Stimulated activated naive CD8-positive, alpha-beta T cell treated with anti-CD3 and anti-CD28 coated beads, Interleukin-15, Interleukin-2, amounts not matched to agents 100 U/mL and 50 U/mL, for 24 hours (primary cell): ENCODE measurements at places on chromosomes 2 and 18.

GRCh38 chr2:96860065-96861029 is 2.5 kb upstream of the ANKRD39 start:
- peak; percentile 46 for DNase-seq

GRCh38 chr18:79030680-79031079 is 38.5 kb upstream of the ATP9B start:
- no peak for DNase-seq

GRCh38 chr18:11071300-11071699 is 78.1 kb downstream of the PIEZO2 start:
- DNase-seq: no peak

DNA sequence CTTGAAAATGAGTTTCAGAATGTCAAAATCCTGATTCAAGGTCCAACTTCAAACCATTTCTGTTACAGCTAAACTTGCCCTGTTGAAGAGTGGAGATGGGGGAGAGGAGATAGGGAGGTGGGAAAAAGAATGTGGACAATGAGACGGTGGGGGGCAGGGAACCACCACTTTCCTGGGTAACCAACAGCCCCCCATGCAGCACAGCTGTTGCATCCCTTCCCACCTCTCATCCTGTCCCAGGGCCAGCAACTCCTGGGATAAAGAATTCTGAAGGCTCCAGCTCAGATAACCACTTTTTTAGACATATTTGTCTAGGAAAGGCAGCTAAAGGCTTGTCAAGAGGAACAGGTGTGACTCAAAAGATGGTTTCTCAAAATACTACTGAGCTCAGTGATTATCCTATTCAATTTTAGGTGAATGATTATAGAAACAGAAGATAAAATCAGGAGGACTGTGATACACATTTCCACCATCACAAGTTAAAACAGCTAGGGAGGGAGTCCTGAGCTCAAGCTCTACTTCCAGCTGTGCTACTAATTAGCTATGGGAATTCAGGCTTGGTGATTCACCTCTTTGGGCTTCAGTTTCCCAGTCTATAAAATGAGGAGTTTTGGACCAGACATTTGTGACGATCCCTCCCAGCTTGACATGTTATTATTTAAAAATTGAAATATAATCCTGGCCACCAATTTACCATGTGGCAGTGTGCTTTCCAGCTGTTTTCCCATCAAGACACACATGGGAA is 36.3 kb downstream of the HDHD2 start:
- DNase-seq: no peak

GRCh38 chr2:134900151-134900550 is 18.5 kb upstream of the CCNT2 start:
- DNase-seq: no peak

- DNase-seq: no peak
Observed at GRCh38 chr2:139031722-139032121, 251.5 kb upstream of the NXPH2 start.

DNA sequence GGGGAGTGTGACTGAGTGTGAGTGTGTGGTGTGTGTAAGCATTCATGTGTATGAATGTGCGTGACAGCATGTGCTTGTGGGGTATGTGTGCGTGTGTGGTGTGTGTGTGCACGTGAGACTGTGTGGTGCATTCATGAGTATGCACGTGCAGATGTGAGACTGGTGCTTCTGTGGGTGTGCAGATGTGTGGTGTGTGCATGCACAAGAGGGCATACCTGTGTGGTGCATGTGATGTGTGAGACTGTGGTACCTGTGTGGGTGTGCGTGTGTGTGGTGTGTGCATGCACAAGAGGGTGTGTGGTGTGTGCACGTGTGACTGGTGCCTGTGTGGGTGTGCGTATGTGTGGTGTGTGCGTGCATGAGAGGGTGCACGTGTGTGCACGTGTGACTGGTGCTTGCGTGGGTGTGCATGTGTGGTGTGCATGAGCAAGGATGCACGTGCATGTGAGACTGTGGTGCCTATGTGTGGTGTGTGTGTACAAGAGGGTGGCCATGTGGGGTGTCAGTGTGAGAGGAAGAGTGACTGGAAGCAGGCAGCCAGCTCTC is 213.3 kb downstream of the TWIST2 start:
- no peak for DNase-seq

GRCh38 chr18:78199002-78199401 is 780.6 kb upstream of the SALL3 start:
- DNase-seq: no peak

DNA sequence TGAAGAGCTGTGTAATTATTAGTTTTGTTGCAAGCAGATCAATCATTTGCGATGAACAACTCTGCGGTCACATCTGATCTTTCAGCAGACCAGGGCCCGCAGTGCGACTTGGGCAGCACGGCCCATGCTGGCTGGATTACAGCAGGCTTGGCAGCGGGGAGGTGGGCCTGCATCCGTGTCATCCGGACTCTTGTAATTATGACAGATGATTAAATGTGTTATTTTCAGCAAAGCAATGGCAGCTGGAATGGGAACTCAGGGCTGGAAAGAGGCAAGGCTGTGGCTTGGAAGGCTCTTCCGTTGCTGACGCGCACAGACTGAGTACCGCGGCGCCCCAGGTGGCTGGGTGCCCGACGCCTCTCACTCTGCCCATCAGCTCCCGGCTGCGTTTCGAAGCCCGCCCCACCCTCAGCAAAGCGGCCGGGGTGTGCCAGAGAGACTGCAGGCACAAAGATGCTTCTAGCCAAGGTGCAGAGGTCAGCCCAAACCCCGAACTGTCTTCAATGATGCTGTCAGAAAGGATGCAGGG is 397.4 kb upstream of the SALL3 start:
- no peak for DNase-seq

DNA sequence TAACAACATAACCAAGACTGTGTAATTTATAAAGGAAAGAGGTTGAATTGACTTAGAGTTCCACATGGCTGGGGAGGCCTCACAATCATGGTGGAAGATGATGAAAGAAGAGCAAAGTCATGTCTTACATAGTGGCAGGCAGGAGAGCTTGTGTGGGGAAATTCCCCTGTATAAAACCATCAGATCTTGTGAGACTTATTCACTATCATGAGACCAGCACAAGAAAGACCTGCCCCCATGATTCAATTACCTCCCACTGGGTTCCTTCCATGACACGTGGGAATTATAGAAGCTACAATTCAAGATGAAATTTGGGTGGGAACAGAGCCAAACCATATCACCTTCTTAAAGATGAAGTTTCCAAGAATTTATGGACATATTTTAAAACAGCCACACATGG is 2.5 kb upstream of the IL36RN start:
- no peak for DNase-seq
